ENCODE measurements at places on chromosomes 7 and 10.

DNA sequence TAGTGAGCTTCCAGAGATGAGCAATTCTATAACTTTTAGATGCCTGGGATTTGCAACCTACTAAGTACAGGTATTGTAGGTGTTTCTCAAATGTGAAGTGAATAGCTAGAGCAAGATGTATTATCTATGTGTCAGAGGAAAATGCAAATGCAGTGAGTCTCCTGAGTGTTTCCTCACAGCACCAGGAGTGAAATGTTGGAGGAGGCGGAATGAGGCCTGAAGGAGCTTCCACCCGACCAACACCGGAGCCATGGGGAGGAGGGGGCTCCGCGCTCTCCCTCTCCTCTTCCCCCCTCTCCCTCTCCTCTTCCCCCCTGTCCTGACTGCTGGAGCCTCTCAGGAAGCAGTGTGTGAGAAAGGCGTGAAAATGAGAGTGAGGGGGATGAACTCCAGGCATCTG, 79.9 kb upstream of the RNF32 start:
- no peak for DNase-seq

GRCh38 chr10:84341983-84342382, 13.6 kb downstream of the CCSER2 start:
- no peak for DNase-seq

DNA sequence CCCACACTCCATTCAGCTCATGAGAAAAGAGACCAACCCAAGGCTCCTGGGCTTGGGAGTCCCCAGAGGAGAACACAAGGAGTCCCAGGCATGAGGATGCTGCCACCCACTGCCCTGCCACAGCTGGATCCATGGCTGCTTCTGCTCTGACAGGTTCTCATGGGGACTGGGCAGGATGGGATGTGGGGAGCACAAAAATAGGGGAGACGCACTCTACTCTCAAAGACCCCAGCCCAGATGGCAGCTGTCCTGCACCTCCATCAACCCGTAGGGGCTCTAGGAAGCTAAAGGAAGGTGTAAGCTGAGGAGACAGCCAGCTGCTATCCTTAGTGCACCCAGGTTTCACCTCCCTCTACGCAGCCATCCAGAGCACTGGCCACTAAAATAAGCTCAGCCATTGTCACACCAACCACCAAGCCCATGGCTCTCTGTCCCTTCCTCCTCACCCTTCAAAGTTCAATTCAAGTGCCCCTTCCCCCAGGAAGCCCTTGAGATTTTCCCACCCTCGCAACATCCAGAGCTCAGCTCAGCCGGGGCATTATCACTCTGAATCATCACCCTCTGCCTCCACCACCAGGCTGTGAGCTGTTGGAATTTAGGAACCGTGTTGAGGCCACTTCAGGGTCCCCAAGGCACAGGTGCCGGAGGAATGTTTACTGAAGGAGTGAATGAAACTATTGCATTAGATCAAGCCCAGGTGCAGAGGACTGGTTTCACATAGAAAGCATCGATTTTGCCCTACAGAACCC, 142.1 kb downstream of the GRID1 start:
- DNase-seq, result no peak

DNA sequence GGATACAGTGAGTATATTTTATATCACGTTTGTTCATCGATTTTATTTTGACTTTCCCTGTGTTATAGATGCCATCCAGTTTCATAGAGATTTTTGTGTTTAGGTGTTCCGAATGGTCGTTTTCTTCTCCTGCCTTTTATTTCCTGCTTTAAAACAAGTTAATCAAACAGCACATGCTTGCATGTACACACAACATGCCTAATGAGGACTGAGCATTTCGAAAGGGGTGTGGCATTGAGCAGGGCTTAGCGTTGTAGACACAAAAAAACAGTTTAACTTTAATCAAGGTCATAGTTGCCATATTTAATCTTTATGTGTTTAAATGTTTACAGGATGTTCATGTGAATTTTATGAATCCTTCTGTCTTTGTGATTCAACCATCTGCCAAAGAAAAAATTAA, 430.5 kb upstream of the GALNT17 start:
- DNase-seq, result no peak

GRCh38 chr7:27184337-27185012, 557 bp downstream of the HOXA11 start:
- peak; percentile 65 for DNase-seq

DNA sequence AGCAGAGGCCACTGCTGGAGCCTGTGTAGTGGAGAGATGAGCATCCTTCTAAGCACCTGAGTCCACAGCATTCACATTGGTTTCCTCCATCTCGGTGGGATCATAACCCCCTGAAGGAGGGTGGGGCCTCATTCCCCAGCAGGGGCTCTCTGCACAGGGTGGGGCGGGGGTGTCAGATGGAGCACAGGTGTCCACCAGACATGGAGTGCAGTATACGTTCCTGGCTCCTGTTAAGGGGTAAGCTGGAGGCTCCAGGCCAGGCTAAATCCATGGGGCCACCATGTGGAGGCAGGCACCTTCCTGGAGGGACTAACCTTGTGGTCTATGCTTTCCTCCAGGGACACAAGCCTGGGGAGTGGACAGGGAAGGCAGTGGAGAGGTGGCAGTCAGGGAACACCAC, 252.6 kb downstream of the GRID1 start:
- DNase-seq, result peak; percentile 1

GRCh38 chr10:17353568-17354300, 100.7 kb downstream of the ST8SIA6 start:
- no peak for DNase-seq

- DNase-seq, result peak; percentile 53
Measured at GRCh38 chr7:38310591-38311101, 37.2 kb upstream of the TARP start.

DNA sequence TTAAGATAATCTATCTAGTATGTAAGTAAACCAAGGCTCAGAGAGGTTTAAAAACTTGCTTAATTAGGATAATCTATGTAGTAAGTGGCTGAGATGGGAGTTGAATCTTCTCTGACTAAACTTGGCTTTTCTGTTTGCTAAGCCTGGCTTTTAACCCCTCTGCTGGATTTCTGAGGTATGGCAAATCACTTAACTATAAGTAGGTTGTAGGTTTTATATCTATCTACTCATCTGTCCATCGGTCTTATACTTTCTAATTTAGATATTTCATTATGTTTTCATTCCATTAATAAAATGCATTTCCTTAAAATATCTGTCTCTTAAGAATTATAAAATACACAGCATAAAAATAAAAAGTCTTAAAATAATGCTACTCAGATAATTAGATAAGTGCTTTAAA, 59.4 kb downstream of the ST7 start:
- DNase-seq, result no peak

DNA sequence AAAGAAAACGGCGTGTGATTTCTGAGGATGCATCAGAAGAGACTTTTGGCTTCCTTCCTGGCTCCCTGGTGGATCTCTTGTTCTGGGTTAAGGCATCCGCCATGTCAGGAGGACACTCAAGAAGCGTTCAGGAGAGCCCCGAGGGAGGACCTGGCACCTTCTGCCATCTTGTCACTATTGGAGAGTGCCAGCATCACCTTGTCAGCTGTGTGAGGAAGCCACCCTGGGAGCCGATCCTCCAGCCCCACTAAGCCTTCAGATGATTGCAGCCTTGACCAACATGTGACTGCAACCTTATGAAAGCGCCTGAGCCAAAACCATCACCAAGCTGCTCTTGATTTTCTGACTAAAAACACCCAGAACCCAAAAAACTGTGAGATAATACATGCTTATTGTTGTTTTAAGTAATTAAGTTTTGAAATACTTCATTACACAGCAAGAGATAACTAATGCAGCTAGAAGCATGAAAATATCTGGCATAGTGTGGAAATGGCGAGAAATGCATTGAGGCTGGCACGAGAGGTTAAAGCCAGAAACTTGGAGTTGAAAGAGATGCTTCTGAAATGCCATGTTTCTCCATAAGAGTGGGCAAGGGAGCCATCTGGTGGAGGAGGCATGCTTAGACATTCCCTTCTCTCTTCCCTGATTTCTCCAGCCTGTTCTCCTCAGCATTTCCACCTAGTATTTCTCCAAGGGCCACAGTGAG, 5.4 kb upstream of the ZFYVE27 start:
- peak; percentile 82 for DNase-seq

DNA sequence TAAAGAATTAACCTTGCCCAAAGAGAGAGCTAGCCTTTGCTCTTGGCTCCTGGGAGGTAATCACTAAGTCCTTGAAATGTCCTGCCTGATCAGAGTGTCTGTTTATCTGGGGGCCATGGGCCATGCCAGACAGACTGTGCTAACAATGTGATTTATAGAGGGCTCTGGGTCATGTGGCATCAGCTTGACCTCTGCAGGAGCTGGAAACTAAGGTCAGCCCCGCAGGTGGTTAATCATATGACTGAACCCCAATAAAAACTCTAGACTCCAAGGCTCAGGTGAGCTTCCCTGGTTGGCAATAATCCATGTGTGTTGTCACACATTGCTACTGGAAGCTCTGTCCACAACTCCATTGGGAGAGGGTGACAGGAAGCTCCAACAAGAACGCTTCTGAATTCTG, 47.5 kb downstream of the NDUFB2 start:
- no peak for DNase-seq

- no peak for DNase-seq
Measured at GRCh38 chr7:2524808-2525657, 5.5 kb downstream of the LFNG start.

GRCh38 chr7:1552200-1552599, 3.8 kb downstream of the TMEM184A start:
- DNase-seq, result no peak

GRCh38 chr7:66669088-66669487, 40.4 kb downstream of the KCTD7 start:
- no peak for DNase-seq

DNA sequence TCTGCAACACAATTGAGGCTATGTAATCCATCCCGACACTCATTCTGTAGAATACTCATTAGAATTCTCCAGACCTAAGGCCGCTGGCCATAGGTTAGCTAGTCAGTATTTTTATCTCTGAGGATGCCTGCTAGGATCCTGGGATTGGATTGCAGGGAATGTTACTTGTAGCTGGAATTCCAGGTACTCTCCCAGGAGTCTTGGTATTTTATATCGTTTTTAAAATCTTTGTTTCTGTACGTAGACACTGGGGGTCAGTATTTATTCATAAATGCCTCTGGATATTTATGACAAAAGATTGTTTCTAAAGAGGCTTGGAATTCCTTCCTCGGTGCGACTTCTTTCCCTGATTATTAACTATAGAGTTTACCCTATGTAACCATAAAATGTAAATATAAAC, 40.1 kb downstream of the BPGM start:
- DNase-seq, result no peak

GRCh38 chr7:112869111-112869774, 79.0 kb upstream of the TMEM168 start:
- DNase-seq, result no peak

DNA sequence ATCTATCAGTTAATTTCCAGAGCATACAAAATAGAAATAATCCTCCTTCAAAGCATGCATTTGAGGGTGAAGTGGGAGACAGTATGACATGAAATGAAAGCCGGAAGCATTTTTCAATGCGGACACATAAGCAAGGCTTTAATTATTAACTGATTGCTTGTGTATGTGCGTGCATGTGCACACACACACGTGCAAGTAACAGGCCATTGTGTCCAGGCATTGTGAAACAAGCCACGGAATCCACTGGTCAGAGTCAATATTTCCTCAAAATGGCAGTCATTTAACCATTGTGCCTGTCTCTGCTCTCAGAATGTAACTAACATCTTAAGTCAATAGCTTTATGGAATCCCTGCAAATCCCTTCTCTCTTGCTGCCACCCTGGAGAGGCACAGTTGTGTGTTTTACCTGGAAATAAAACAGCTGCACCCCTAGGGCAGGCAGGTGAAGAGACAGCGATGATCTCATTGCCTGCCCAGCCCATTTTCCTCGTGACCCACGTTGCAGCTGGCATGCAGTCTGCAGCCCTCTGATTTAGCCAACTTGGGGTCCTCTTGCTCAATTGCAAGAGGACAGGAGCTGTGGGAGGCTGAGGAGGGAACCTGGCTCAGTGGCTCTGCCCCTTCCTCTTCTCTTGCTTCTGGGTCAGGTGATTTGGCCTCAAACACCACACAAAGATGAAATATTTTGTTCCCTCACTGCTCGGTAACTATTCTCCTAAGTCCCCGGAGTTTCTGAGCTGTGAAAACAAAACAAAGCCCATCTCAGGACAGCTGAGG, 500.9 kb upstream of the ZMIZ1 start:
- DNase-seq, result no peak

DNA sequence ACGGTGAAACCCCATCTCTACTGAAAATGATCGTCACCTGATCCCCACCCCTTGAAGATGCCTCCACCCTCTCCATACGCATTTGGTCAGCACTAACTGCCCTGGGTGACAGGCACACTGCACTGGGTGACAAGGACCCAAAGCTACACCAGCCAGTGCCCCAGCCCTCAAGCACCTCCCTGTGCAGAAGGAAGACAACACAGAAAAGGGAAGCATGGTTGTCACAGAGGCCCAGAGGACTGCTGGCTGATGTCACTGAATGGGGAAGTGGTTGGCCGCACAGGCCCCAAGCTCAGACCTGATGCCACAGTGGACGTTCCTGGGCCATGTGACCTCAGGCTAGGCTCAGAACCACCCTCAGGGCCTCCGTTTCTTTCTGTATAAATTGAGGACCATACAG, 4.2 kb upstream of the PILRA start:
- DNase-seq, result peak; percentile 73

DNA sequence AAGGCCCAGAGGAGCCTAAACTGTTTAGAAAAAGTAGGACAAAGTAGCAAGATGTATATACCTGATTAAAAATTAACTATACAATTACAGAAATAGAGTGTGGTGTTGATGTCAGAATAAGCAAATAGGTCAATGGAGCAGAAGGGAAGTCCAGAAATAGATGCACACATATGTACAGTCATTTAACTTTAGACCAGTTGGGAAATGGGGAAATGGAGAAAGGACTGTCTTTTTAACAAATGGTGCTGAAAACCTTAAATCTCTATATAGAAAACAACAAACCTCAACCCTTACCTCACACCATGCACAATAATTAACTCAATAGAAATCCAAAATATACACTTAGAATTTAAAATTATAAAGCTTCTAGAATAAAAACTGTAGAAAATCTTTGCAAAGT, 72.2 kb downstream of the CH25H start:
- DNase-seq, result no peak

DNA sequence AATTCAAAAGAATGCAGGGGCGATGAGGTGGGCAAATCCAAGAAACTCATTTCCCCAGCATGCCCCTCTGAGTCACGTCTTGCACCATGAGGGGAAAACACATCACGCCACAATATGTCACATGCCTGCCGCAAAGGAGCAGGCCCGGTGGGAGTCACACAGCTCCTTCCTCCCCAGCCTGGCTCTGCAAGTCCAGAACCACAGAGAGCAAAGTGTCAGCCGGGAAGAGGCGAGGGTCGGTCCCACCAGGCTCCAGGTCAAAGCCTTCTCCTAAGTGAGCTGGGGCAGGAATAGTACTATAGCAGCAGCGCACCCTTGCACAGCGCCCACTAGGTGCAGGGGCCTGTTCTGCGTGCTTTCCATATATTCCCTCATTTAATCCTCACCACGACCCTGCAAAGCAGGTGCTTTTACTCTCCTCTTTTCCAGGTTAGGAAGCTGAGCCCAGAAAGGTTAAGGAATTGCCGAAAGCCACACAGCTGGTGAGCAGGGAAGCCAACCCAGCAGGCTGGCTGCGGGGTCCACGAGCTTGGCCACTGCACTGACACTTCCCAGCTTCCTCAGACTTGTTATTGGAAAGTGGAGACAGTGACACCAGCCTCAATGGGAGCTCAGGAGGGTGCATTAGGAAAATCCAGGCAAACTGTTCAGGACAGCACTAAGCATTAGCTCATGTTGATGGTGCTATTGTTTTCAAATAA, 94.0 kb upstream of the ZMIZ1 start:
- DNase-seq, result peak; percentile 66
